A549 treated with RU486 at 1 μM for 4 hours (cell line): ENCODE measurements at places on chromosomes 7 and 10. TPM values are rescaled to one million over a fixed set of nuclear protein-coding genes. Genes with fewer than 3 reads are reported as not detected.

The EEPD1 gene
- 44.0 to 61.6 TPM (median 53.5 TPM) in 5 replicates for total RNA-seq

The MEPCE gene
- total RNA-seq: 37.3 to 48.6 TPM (median 43.9 TPM) in 5 replicates

The GJD4 gene
- 0.09 TPM in 1 of 5 replicates, not detected in the others for total RNA-seq

The NCF1 gene
- total RNA-seq: 0.08 to 0.17 TPM (median 0.15 TPM) in 3 of 5 replicates, not detected in the others

The SLC25A28 gene
- 24.2 to 28.3 TPM (median 27.4 TPM) in 5 replicates for total RNA-seq

The CTAGE4 gene
- total RNA-seq: 0.05 TPM in 1 of 5 replicates, not detected in the others

The CTBP2 gene
- 90.3 to 108 TPM (median 106 TPM) in 5 replicates for total RNA-seq

The GRM3 gene
- not detected in 5 replicates for total RNA-seq

The ARPC1A gene
- 126 to 146 TPM (median 136 TPM) in 5 replicates for total RNA-seq

The SLC26A3 gene
- total RNA-seq: not detected in 5 replicates

The GALNT17 gene
- not detected in 5 replicates for total RNA-seq

The SPDYE5 gene
- not detected in 5 replicates for total RNA-seq

The MCM10 gene
- 22.7 to 28.8 TPM (median 24.4 TPM) in 5 replicates for total RNA-seq

The FAM20C gene
- total RNA-seq: 27.6 to 39.7 TPM (median 34.7 TPM) in 5 replicates

The NPY gene
- not detected in 5 replicates for total RNA-seq

The FIS1 gene
- 120 to 145 TPM (median 139 TPM) in 5 replicates for total RNA-seq

The OR13A1 gene
- not detected in 5 replicates for total RNA-seq

The DBF4 gene
- total RNA-seq: 17.6 to 37.7 TPM (median 32.4 TPM) in 5 replicates

The CALCR gene
- 0.02 TPM in 1 of 5 replicates, not detected in the others for total RNA-seq

The SLC4A2 gene
- total RNA-seq: 182 to 287 TPM (median 275 TPM) in 5 replicates

The GHRHR gene
- total RNA-seq: 0.29 TPM in 1 of 5 replicates, not detected in the others
